ENCODE measurements at places on chromosomes 3 and 15. TPM values are rescaled to one million over a fixed set of nuclear protein-coding genes. Genes with fewer than 3 reads are reported as not detected.

DNA sequence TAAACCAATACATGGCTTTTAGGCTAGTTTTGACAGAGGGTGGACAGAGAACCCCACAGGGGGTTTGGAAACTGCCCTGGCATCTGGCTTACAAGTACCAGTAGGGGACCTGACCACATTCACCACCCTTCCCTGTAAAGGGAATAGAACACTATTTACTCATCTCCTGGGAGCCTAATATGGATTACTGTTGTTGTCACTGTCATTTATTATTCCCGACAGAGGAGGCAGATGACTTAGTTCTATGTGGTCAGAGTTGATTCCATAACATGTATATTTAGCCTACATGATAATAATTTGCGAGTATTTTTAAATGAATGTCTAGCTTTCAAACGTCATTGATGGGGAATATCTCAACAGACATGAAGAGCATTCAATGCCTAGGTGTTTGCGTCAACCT is 15.9 kb downstream of the ZBTB38 start:
- DNase-seq: no peak

DNA sequence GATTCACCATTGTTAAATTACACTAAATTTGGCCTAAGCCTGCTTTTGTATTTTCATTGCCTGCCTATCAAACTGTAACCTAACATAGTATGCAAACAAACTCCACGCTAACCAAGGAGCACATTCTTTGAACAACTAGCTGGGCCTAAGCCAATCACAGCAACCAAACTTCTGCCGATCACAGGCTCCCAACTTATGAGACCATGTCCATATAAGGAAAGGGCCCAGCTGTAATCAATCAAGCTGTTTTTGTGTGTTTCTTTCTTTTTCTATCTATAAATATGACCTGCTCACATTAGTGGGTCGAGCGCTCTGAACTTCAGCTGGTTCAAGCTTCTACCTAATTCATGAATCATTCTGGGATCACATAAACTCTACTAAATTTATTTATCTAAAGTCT is 473.6 kb downstream of the SI start:
- no peak for DNase-seq

LRRC31 gene
- 11.4 TPM for polyA plus RNA-seq

DNA sequence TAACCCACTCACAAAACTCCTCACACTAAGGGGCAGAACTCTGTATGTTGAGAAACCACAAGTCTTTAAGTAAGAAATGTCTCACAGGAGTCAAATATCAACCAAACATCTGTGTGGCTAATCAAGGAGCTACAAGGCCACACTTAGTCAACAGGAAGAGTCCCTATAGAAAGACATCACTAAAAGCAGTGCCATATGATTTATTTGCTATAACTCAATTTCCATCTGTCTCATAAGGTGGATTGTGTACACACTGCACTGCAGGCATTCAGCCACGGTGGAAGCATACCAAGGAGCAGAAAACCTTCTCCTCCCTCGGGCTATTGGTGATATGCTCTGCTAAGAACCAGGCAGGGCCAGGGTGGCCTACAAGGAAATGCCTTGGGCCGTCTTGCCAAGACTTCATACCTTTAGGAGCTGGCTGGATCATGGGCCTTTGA is 197.6 kb upstream of the CFAP20DC start:
- DNase-seq: no peak

GRCh38 chr3:62892045-62892444 is 16.8 kb upstream of the CADPS start:
- no peak for DNase-seq

DNA sequence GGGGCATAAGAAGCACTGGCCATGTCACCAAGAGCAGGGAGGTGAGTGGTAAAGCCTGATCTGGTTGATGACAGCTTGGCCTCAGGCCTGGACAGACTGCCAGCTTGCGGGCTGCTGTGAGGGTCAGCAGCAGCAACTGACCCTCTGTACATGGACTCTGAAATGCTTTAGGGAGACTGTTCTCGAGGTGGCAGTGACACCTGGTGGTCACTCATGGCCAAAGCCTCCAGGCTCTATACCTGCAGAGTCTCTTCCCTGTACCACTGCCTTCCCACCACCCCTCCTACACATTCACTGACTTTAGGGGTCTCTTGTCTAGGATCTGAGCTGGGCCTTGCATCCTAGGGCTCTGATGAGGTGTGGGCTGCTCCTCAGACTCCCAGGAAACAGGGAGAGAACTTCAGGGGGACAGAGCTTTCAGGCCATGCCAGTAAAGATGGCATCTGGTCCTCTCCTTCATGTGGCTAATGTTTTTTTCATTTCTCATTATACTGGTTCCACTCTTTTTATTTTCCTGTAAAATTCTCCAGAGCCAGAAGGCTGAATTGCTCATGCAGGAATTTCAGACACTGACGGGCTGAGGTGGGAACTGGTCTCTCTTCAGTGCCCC is 17.2 kb upstream of the TIMP4 start:
- peak; percentile 40 for DNase-seq

DNA sequence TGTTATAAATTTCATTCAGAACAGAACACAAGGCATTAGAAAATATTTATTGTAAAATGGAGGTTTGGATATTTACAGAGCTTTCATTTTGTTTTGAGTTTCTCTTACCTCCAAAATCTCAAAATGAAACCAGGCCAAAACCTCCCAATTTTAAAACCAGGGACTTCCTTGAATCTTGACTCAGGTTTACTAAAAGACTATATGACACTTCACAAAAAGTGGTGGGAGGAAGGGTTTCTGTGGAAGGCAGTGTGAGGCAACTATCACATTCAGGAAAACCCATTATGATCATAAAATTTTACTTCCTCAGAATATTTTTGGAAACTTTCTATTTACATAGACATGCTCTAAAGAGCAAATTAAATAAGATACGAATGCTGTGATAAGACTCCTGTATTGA is 205.8 kb upstream of the EOMES start:
- no peak for DNase-seq

SHC4 gene
- polyA plus RNA-seq: 1.7 TPM

GRCh38 chr15:23472678-23473077 is 25.6 kb upstream of the GOLGA6L2 start:
- no peak for DNase-seq

- peak; percentile 5 for DNase-seq
Measured at GRCh38 chr3:94862703-94863102, 799.8 kb downstream of the NSUN3 start.

Measured in large intestine (tissue), 12 donors.